ENCODE measurements at places on chromosomes 1 and 21.

GRCh38 chr1:10635085-10635896 is 160.5 kb downstream of the PEX14 start:
- peak; percentile 86 for DNase-seq

DNA sequence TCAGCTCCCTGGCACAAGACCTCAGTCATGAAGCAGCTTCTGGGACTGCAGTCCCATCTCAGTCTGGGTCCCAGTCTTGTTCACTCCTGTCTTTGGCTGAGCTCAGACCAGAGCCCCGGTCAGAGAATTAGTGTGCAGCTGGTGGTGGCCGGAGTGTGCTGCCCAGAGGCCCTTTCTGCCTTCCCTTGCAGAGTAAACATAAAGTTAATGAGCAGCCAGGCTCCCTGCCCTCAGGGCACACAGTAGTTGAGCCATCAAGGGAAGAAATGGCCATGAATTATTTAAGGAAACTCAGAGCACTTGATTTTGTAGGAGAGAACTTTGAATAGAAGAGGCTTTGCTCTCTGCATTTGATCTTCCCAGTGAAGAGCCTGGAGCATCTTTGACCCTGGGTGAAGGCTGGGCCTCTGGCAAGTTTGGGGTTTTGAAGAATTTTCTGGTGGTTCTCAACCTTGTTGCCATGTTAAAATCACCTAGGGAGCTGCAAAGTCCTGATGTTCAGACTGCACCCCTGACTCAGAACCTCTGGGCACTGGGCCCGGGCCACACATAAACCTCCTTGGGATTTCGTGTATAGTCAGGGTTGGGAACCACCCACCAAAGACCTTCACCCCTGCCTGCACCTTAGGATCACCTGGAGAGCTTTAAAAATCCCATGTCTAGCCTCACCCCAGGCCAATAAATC is 26.4 kb upstream of the SELENON start:
- peak; percentile 85 for DNase-seq

- DNase-seq = no peak
These were observed 116.0 kb upstream of the ZNHIT6 start for GRCh38 chr1:85824066-85824840.

GRCh38 chr1:181424786-181425403 is 58.4 kb upstream of the CACNA1E start:
- peak; percentile 92 for DNase-seq

DNA sequence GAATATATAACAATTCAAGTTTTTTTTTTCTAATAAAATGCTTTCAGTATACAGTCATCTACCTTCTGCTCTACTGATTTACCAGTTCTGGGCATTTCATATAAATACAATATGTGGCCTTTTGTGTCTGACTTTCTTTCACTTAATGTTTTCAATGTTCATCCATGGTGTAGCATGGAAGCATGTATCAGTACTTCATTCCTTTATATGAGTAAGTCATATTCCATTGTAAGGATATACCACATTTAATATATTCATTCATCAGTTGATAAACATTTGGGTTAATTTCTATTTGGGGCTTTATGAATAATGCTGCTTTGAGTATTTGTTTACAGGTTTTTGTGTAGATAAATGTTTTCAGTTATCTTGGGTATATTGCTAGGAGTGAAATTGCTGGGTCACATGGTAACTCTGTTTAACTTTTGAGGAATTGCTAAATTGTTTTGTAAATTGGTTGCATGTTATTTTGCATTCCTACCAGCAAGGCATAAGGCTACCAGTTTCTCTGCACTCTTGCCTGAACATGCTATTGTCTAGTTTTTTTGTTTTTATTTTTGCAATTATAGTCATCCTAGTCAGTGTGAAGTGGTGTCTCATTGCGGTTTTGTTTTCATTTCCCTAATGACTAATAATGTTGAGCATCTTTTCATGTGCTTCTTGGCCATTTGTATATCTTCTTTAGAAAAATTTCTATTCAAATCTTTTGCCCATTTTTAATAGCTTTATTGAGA is 206.1 kb downstream of the TM2D1 start:
- no peak for DNase-seq

- no peak for DNase-seq
These were observed 10.2 kb upstream of the TOMM20 start for GRCh38 chr1:235138821-235139220.

GRCh38 chr1:78355656-78356055 is 135.1 kb upstream of the PTGFR start:
- DNase-seq = no peak

DNA sequence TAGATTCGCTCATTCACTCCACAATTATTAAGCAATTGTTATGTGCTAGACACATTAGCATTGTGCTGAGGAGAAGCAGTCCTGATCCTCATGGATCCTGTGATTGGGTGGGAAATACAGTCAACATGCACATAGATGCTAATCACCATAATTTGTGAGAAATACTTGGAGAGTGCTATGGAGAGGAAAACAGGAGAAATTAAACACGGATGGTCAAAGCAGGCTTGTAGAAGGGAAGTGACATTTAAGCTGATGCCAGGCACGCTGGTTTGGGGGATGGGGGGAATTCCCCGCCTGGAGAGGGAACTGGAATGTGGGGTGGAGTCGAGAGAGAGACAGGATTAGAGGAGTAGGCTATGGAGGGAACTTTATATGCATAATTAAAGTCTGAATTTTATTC is 52.2 kb upstream of the L1TD1 start:
- no peak for DNase-seq

DNA sequence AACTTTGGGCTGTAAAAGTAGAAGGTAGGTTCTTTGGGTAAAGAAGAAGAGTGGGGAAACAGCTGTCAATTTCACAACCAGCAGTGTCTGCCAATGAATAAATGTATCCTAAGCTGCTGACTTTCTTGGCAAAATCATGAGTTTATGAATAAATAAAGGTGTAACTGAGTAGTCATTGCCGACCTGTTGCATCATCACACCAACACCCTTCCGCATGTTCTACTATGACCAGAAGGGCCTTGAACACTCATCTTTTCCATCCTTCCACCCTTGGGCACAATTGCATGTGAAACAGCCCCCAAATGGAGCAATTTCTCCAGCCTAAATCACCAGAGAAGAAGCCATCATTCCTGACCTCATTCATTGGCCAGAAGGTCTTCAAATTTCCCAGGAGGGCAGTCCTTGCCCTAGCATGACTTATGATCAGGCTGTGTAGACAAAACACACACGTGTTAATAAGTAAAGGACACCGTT is 31.2 kb upstream of the QSOX1 start:
- DNase-seq = no peak

DNA sequence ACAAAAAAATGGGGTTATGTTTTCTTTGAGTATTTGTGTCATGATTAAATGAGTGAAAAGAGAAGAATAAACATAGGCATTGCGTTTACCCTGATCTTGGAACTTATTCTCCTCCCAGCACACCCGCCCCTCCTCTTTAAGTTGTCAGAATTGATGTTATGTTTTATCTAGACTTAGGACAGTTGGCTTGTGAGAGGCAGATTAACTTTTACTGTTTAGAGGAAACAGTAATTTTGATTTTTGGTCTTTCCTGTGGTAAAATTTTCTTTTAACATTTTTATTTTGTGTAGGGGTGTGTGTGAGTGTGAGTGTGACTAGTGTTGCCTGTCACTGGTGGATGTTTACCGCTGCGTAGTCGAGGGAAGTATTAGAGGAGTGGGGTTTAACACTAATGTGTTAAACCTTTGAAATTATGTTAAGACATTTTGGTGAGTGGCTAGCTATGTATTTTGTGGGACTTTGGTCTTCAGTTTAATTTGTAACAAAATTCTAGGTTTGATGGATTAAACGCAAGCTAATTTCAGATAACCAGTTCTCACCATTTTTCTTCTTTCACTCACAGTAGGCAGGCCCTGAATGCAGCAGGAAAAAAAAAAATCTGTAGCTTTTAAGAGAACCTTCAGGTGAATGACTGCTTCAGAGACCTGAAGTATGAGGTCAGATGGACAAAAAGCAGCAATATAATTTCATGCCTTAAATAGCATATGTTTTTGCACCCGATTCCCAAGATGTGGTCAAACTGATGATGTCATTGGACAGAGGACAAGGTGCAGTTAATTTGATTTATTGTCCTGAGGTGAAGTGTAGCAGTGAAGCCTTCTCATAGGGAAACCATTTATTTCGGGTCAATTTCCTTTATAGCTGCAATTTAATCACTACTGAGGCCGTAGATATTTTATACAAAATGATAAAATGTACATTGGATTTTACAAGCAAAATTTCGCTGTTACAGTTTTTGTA is 2.7 kb downstream of the POU2F1 start:
- DNase-seq = peak; percentile 90

- DNase-seq = no peak
These were observed 154.8 kb downstream of the BACH1 start for GRCh38 chr21:29453511-29453910.

DNA sequence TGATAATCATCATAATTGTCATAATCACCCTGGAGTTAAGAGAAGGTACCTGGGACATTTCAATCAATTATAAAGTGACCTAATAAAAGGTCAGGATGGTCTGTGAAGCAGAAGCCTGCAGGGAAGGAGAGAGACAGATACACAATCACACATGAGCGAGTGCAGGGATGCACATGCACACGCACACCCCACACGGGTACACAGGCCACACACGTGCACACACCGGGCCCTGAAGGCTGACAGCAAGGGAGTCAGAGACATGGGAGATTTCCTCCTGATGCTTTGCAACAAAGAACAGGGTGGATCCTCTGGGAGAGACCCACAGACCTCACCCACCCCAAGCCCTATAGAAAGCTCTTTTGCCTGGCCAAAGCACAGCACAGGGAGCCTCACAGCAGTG is 82.3 kb upstream of the ZC3H12A start:
- peak; percentile 84 for DNase-seq

GRCh38 chr1:192311281-192311680 is 5.5 kb upstream of the RGS21 start:
- peak; percentile 27 for DNase-seq

DNA sequence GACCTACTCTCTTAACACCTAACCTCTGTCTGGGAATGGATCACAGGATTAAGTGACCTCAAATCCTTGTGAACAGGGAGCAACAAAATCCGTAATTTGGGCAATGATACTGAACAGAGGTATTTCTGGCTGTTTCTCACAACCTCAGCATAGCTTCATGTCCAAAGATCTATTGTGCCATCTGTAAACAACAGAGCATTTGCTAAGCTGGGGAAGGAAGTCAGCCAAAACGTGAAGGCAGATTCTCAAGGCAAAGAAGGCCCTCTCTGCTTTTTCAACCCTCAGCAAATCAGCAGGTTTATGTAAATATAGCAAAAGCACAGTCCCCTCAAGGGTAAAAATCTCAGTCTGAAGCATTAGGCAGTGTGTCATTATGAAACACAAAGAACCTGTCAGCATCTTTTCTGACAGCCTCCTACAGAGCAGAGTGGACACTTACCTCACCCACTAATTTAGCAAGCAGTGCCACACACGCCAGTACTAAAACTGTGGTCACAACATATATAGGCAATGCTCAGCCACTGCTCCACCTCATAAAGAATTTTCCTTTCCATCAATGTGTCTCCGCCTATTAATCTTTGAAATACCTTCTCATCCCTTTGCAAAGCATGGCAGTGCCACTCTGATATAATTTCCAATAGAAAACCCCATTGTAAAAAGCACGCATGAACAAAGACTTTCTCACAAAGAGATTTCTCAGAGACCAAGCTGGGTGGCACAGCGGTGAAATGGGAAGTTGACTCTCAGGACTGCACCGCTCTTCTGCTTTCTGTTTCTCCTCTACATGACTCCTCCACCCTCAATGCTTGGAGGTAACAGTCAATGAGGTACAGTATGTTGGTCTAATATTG is 188.0 kb downstream of the RERE start:
- DNase-seq = peak; percentile 93

DNA sequence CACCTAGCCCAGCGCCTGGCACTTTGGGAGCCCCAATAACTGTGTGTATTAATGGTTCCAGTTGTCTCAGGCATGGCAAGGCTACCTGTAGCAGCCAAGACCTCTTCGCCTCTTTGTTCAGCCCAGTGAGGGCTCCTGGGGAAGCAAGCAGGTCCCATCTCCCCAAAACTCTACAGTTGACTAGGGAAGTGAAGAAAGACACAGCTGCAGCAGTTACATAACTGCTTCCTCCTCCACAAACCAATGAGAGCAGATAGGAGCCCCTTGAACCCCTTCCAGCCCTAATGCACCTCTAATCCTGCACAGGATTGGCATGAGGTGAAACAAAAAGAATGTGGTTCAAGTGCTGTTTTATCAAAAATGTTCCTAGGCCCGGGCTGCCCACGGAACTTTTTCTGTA is 100.5 kb downstream of the SYF2 start:
- no peak for DNase-seq

DNA sequence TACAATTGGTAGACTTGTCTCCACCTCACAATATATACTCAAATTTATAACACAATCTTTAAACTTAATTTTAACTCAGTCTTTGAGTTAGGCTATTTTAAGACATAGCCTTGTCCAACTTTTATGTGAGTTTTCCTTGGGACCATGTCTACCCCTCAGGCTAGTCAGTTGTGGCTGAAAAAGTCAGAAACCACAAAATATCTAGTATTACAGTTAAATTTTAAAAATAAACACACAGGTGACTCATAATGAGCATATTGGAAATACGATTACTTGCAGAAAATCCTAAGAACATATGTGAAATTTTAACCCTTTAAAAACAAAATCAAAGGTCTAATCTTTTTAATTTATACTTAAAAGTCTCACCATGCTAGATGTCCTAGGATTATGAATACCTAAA is 4.8 kb upstream of the ASB17 start:
- DNase-seq = no peak
